T-helper 9 cell (primary cell): ENCODE measurements at places on chromosomes 3 and 15.

DNA sequence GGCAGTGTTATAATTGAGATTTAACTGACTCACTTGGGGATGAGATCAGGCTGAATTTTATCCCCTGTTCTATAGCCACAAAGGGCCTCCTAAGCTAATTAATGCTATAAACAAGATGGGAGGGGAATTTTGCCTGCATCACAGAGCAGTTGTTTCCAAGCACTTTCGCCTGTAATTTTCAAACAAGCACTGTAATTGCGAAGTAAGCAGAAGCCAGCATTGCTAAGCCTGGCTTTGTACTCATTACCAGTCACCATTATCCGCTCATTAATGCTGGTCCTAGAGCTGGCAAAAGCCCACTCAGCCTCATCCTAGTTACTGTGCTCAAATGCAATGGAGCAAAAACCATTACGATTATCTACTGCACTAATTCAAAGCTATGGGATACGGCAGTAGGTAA lies 356.6 kb upstream of the UBE2E2 start:
- no peak for DNase-seq

- no peak for DNase-seq
These were observed 25.9 kb downstream of the TLE3 start for GRCh38 chr15:70071799-70072198.

- no peak for DNase-seq
These were observed 244.2 kb downstream of the WNT5A start for GRCh38 chr3:55242921-55243320.

GRCh38 chr3:124846189-124846588 lies 41.0 kb downstream of the ITGB5 start:
- DNase-seq: no peak

GRCh38 chr3:15623535-15624440 lies 22.2 kb downstream of the BTD start:
- no peak for DNase-seq

DNA sequence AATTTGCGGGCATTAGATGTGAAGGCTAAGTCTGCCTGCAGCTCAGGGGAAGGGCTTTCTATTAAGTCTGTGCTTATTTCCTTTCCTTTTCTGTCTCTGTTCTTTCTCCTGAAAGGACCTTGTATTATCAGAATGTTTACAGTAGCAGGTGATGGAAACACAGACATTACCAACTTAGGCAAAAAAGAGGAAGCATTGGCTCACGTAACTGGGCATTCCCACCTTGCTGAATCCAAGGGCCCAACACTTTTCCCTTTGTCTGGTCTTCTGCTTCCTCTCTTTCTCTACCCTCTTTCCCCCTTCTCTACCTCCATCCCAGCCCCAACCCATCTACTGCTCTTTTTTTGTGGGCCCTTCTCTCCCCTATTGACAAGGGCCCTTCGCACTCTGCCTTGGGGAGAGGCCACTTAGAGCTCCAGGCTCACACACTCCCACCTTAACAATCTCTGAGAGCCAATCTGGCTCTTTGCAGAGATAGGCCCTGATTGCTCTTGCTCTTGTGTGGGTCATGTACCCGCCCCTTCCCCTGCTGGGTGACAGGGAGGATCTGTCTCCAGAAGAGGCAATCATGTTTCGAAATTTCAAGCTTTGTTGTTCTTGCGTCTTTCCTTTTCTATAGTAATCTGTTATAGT lies 35.0 kb downstream of the ACAA1 start:
- no peak for DNase-seq

GRCh38 chr15:46344115-46344724 lies 709.4 kb downstream of the SQOR start:
- no peak for DNase-seq

DNA sequence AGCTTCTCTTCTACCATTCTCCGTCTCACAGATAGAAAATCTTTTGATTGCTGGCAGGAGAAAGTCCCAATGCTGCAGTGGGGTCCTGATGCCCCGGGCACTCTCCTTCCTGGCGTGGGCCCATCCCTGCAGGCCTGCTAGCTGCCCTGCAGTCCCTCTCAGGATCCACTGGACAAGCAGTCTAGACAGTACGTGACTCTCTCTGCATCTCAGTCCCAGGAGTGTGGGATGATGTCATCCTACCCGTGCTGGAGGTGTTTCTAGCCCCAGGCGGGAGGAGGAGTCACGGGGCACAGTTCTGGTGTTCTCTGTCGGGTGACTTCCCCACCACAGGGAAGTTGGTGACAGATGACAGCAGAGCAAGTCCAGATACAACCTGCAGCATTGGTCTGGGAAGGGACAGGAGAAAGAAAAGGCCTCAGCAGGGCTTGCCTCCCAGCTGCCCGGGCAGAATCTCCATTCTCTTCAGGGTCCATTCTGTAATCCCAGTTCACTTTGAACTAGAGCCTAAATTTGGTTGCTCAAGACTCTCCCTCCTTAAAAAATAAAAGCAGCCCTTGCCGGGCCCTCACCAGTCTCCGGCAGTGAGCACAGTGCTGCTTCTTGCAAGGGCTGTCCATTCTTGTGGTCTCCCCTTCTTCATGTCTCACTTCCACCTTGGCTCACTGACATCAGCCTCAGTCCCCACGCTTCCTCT lies 30.6 kb downstream of the SLC28A1 start:
- DNase-seq: no peak

GRCh38 chr3:109195815-109196214 lies 59.3 kb downstream of the C3orf85 start:
- no peak for DNase-seq

GRCh38 chr3:186983659-186984058 lies 53.3 kb downstream of the ST6GAL1 start:
- no peak for DNase-seq

DNA sequence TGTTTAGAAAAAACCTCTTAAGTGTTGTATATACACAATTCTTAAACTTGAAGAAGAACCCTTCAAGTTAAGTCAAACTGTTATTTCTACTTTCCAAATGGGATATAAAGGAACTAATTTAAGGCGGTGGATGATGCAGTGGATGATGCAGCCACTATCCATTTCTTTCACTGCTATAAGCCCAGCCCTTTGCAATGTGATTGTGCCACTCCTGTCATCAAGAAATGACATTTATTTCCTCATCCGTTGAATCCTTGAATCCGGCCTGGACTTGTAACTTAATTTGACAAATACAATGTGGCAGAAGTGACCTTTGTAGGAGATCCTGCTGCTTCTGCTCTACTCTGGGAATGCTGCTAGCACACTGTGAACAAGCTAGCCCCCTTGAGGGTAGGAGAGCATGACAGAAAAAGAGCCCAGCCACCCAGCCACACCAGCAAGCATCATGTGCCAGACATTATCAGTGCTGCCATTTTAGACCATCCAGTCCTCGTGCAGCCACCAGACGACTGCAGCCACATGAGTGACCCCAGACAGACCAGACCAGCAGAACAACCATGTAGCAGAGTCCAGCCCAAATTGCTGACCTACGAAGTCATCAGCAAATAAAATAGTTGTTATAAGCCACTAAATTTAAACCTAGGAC lies 47.4 kb downstream of the UACA start:
- DNase-seq: no peak

DNA sequence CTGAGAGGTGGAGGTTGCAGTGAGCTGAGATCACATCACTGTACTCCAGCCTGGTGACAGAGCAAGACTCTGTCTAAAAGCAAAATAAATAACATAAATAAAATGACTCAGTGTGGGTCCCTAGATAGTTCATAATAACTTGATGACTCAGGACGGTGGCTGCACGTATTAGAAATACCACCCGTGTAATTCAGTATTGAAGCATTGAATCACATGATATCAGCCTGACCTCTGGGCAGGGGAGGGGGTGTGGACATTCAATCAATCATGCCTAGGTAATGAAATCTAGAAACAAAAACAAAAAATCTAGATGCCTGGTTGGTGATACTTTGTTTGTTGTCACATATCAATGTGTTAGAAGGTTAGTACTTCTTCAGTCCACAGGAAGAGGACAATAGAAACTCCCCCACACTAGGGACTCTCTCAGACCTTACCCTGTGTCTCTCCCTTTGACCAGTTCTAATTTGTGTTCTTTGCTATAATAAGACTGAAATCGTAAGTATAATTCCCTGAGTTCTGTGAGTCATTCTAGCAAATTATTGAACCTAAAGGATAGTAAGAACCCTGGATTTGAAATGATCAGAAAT lies 177.3 kb downstream of the GAP43 start:
- DNase-seq: no peak

GRCh38 chr15:39613271-39613670 lies 32.4 kb downstream of the THBS1 start:
- DNase-seq: no peak

DNA sequence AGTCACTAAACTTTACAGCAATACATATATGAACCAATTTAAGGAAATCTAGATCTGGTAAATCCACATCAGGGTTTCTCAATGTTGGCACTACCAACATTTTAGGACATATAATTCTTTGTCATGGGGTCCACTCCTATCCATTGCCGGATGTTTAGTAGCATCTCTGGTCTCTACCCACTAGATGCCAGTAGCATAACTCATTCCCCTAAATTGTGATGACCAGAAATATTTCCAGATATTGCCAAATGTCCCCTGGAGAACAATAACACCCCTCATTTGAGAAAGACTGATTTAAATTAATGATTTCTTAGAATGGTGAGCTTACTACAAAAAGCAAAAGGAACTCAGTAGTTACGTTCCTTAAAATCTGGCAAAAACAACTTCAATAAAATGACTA lies 23.1 kb upstream of the ANKRD28 start:
- DNase-seq: no peak

DNA sequence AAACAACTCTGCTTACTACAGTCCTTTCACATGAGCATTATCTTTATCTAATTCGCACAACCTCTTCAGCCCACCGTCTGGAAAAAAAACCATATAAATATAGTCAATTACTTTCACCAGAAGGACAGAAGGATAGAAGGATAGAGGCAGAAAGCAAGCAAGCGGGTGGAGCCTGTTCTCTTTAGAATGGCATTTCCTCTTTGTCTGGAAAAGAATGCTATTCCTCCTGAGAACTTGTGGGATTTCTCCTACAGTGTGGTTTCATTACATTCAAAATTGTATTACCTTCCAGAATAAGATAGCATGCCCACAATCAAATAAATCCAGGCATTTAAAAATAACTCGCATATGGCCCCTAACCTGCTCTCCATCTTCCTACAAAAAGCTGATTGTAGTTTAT lies 23.1 kb downstream of the SLC30A4 start:
- DNase-seq: no peak

- no peak for DNase-seq
These were observed 57.5 kb downstream of the IGSF11 start for GRCh38 chr3:118977118-118977517.

DNA sequence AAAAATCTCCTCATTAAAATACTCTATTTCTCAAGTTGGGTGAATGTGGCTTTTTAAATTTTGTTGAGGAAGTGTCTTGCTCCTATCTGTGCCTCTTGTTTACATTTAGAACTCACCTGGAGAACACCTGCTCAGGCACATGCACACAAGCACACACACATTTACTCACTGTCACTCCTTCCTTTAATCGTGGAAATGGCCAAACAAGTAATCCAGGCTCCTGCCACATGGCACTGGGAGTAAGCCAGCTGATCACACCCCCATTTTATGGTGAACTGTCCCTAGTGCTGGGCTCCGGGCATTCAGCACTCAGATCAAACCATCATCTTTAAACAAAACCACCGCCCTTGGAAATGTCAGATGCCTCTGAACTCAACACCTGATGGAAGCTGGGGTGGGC lies 204.7 kb upstream of the BHLHE40 start:
- no peak for DNase-seq

GRCh38 chr3:27792869-27793268 lies 70.7 kb upstream of the EOMES start:
- no peak for DNase-seq

DNA sequence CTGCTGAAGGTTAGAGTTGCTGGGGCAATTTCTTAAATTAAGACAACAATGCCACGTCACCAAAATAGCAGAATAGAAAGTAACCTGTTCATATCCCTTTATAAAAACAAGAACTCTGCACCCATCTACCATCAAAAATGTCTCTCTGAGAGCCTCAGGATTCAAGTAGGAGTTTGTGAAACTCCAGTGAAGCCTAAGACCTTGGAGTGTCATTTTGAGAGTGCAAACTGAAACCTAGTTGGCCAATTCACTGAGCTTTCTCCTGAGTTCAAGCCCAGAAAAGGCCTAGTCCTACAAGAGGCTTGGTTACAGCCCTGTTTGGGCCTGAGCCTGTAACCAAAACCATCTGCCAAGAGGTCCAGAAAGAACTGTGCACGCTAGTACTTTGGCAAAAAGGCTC lies 335.1 kb downstream of the EFHB start:
- no peak for DNase-seq

DNA sequence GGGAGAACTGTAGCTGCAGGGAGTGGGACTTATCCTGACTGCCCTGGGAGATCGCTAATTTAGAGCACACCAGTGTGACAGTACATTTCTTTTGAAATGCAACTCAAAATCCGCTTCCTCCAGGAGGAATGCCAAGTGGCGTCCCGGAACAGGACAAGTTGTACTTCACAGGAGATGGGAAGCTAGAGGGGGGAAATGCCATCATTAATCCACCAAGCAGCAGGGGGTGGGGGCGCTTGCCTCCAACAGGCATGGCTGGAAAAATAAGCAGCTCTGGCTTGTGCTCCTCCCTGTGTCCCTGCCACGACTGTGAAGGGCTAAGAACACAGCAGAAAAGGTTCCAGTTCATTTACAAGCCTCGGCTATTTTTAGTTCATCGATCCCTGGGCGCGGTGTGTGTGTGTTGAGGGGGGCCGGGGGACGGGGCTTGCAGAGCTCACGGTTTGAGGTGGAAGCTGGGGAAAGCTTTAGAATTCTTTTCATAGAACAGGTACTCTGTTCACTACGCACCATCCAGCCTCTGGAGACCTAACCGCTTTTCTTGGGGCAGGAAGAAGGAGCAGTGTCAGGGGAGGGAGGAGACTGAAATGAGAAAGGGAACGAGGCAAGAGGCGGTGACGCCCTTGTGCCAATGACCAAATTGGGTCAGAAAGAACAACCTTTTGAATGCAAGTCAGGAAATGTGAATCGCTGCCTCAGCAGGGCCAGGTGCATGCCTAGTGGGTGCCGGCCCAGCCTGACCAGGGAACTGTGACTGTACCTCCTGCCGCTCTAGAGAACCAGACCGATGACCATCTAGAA lies 51.8 kb upstream of the DGKG start:
- DNase-seq: no peak

DNA sequence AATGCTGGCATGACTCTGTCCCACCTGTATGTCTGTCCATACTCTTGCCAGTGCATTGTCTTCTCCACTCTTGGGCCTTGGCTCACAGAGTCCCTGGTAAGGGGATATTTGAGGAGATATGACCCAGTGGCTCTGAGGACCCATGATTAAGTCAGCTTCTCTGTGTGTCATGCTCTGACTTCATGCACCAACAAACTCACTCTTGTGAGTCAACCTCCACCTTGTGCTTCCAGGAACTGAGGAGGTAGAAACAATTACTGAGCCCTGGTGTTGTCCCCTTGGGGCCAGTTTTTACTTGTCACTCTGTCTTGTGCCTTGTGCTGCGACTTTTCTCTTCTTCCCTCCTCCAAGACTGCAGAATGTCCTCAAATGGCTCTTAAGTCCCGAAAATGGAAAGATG lies 127.1 kb downstream of the ABHD5 start:
- no peak for DNase-seq

DNA sequence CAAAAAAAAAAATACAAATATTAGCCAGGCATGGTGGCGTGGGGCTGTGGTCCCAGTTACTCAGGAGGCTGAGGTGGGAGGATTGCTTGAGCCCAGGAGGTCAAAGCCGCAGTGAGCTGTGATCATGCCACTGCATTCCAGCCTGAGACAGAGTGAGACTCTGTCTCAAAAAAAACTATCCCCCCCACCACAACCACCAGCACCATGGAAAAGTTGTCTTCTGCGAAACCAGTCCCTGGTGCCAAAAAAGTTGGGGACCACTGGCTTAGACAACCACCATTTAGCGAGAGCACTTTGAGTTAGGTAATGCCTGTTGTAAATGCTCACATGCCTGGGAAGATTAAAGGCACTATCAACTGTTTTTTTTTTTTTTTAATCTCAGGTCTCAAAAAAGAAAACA lies 15.4 kb downstream of the ARHGAP31 start:
- DNase-seq: no peak
